Activated naive CD4-positive, alpha-beta T cell treated with anti-CD3 and anti-CD28 coated beads, Interleukin-2, amount 50 U/mL, for 72 hours (primary cell): ENCODE measurements at places on chromosomes 13 and 19. TPM values are rescaled to one million over a fixed set of nuclear protein-coding genes. Genes with fewer than 3 reads are reported as not detected.

- DNase-seq: no peak
Observed at GRCh38 chr19:31351056-31351854, 2.0 kb upstream of the TSHZ3 start.

DNA sequence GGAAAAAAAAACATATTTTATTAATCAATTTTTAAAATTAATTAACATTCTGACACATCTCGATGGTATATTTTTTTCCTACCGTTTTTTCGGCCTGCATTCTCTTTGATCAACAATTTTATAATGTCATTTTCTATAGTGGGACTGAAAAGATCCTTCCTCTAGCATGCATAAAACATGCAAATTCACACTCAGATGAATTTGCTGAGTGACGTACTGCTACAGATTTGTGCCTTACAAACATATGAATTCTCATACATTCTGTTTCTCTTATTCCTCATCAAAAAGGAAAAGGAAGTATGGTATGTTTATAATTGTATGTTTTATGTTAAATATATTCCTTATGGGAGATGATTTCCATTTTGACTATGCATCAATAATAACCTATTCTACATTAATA lies 458.2 kb downstream of the TSHZ3 start:
- DNase-seq: no peak

DNA sequence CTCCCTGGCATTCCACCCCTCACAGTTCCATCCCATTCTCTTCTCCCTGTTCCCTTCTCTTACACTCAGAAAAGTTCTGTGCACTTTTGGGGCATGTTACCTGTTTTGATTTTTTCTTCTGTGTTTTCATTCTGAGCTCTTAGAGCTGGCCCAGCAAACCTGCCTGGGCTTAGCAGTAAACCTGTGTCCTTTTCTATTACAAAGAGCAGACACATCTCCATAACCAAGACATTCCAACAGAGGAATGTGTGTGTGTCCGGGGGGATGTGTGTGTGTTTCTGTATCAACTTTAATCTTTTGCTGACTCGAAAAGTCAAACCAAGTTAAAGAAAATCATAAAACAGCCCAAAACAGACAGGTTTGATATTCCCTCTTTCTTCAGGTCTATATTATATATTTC lies 49.1 kb upstream of the SOX21 start:
- DNase-seq: no peak

DNA sequence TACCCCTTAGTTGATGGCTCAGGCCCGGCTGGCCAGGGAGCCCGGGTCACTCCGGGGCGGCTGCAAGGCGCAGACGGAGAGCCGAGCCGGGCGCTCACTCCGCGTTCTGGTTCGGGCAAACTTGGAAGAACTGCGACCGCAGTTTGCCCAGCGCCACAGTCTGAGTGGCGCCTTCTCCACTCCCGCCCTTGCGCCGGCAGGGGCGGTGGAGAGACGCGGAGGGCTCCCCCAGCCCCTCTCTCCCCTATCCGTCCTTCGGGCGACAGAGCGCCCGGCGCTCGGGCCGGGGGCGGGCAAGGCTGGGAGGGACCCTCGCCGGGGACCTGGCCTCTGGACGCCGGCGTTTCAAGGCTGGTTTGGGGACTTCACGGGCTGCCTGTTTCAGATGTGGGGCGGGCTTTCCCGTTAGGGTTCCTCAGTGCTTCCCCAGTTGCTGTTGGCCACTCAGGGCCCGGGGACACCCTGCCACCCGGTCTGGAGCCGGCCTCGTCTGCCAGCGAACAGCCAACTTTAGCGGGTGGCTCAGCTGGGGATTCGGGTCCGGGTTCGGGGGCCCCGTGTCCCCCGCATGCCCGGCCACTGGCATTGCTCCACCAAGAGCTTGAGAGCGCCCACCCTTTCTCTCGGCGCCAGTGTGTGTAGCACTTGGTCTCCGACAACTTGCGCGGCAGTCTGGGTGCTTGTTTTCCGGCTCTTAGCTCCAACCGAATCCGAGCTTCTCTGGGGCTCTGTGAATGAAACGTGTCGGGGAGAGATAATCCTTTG lies 1.5 kb downstream of the GPC6 start:
- DNase-seq: no peak

DNA sequence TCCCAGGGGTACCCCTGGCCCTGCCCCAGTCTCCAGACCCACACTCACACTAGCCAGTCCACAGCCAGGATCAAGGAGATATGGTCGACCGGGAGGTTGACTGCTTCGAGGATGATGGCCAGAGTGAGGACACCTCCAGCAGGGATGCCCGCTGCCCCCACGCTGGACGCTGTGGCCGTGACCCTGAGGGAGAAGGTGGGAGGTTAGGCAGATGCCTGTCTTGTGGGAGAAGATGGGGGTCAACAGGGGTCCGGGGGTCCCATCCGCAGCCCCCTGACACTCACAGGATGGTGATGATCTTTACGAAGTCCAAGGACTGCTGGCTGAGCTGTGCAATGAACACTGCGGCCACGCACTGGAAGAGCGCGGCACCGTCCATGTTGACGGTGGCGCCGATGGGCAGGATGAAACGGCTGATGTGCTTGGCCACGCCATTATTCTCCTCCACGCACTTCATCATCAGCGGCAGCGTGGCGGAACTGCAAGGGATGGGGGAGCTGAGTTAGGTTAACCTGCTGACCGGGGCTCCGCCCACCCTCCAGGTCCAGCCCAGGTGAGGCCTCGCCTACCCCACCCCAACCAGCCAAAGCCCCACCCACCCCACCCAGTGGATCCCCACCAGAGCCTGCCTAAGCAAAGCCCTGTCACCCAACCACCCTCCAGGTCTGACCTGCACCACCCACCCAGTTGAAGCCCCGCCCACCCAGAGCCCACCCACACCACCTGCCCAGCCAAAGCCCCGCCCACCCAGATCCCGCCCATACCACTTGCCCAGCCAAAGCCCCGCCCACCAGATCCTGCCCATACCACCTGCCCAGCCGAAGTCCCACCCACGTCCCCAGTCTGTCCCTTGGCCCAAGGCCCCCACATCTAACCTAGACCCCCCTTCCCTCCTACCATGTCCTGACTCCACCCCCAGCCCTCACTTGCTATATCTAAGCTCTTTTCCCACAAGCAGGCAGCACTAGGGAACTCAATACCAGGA lies 11.2 kb downstream of the SLC1A5 start:
- no peak for DNase-seq

DNA sequence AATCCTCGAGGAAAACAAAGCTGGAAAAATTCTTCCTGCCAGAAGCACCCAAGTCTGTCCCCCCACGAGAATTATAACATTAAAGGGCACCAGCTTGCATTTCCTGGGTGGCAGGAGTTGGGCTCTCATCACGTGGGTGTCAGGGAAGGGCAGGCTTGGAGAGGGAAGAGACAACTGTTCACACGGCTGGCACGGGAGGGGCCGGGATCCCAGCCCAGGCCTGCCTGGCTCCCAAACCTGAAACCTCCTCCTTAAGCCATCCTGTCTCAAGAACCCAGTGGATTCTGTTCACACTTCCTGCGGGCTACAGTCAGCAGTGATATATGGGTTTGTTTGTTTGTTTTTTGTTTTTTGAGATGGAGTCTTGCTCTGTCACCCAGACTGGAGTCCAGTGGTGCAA lies 12.2 kb downstream of the GRIK5 start:
- no peak for DNase-seq

- no peak for DNase-seq
Observed at GRCh38 chr13:49407936-49408335, 35.9 kb downstream of the CAB39L start.

DNA sequence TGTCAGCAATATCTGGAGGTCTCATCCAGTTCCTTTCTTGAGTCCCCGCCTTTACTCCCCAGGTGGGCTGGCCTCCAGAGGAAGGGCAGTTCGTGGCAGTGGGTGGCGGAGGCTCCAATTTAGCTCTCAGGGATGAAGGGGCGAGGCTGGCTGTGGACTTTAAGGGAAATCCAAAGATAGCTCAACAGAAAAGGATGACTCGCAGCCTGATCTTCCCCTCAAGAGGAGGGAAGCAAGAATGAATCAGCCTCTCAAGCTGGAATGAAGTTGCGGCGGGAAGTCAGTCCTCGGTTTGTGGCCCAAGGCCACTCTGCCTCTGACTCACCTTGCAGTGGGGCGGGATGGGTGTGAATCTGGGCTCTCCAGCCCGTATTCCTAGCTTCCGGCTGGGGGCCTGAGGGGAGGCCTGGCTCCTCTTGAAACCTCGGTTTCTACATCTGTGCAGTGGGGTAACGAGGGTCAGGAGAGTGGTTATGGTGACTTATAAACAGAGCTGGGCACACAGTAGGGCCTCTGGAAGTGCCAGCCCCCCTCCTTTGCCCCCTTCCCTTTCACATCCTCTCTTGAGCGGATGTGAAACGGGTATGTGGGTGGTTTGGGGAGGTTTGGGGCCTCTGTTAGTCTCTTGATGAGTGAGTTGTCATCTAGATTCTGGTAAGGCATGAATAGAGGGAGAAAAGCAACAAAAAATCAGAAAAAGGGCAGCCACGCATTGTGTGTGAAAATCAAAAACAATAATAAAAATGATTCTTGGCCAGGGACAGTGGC lies 10.5 kb upstream of the SMG9 start:
- DNase-seq: peak; percentile 94

Gene HCST
- 48.5 TPM for total RNA-seq

- DNase-seq: no peak
Observed at GRCh38 chr13:99367663-99368448, 60.7 kb upstream of the GPR183 start.

Gene CPT1C
- 4.1 TPM for total RNA-seq

DNA sequence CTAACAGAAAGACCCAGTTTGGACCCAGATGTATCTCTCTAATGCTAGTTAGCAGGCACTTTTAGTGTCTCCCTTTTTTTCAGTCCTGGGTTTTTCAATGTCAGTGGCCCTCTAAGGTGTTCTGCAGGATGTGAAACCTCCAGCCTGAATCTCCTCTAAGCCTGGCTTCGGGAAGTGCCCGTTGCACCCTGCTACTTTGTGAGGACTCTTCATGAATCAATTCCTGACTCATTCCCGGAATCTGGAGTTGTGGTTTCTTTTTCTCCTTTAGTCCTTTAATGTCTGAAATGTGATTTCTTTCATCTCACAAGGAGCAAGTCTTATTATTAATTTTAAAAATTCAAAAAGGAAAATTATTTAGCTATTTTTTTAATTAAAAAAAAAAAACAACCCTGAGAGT lies 116.0 kb downstream of the ZNF536 start:
- DNase-seq: no peak

DNA sequence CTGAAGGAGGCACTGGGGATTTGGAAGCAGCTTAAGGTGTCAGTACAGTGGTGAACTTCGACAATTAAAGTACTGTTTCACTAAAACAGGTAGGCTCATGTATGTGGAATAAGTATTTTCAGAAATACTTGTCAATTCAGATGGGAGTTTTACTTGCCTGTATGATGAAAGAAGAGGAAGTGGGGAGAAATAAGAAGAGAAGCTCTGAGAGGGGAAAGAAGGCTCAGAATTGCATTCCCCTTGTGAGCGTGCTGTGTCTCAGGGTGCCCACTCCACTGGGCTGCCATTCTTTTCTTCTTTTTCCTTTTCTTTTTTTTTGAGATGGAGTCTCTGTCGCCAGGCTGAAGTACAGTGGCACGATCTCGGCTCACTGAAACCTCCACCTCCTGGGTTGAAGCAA lies 38.6 kb upstream of the RNF17 start:
- no peak for DNase-seq

DNA sequence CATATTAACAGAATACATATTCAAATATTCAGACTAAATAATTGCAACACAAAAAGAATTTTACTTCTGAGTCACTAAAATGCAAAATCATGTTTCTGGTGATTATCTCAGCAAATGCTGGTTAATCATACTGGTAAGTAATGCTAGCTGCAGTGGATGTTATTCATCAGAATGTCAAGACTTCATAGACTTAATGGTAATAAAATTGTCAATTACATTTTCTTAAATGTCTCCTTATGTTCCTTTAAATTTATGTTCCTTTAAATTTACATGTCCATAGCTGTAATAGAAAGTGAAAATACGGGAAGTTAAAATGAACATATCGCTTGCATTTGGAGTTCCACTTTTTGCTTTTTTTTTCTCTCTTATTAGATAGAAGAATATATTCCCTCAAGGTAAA lies 853.0 kb downstream of the SLITRK6 start:
- DNase-seq: no peak

Gene MICU2
- total RNA-seq: 53.2 TPM

Gene ZNF506
- total RNA-seq: 31.7 TPM

DNA sequence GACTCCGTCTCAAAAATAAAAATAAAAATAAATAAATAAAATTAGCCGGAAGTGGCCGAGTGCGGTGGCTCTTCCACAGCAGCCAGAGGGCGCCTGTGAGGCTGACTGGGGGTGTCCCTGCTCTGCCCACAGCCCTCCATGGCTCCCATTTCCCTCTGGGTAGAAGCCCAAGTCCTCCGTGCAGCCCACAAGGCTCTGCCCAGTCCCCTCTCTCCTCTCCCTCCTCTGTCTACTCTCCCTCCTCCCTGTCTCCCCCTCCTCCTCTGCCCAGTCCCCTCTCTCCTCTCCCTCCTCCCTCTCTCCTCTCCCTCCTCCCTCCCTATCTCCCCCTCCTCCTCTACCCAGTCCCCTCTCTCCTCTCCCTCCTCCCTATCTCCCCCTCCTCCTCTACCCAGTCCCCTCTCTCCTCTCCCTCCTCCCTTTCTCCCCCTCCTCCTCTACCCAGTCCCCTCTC lies 20.4 kb downstream of the MISP start:
- no peak for DNase-seq

Gene MISP
- 0.50 TPM for total RNA-seq

Gene FCAR
- total RNA-seq: not detected

DNA sequence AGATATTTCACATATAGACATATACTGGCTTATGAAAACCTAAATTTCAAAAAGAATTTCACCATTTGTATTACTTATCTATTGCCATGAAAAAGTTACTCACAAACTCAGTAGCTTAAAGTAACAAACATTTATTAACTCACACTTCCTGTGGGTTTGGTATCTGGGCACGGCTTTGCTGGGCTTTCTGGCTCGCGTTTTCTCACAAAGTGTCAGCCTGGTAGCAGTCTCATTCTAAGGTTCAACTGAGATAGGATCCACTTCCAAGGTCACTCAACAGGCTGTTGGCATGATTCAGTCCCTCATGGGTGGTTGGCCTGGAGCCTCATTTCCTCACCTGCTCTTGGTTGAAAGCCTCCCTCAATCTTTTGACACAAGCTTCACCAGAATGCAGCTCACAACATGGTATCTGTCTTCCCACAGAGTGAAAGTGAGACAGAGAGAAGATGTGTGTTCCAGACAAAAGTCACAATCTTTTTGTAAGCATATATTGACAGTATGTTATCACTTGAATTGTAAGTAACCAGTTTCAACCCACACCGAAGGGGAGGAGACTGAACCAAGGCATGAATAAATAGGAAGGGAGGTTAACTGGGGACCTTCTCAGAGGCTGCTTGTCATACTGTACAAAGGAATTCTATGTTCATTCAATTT lies 1065.8 kb upstream of the SPRY2 start:
- no peak for DNase-seq

- DNase-seq: no peak
Observed at GRCh38 chr13:64278493-64278892, 2862.8 kb upstream of the PCDH20 start.
